Adipose tissue (tissue), 3 donors: ENCODE measurements at places on chromosomes 12 and 14. TPM values are rescaled to one million over a fixed set of nuclear protein-coding genes. Genes with fewer than 3 reads are reported as not detected.

Gene TAS2R19
- not detected for polyA plus RNA-seq

Gene FOXN4
- not detected for polyA plus RNA-seq

Gene PWP1
- polyA plus RNA-seq: 21.9 TPM

Gene PSMB11
- not detected for polyA plus RNA-seq

Gene HOXC5
- 0.14 TPM for polyA plus RNA-seq

Gene KRT83
- polyA plus RNA-seq: not detected

Gene C12orf50
- not detected for polyA plus RNA-seq

Gene ACSM4
- polyA plus RNA-seq: not detected

Gene GPRC5D
- 0.13 TPM for polyA plus RNA-seq

Gene ANO4
- 0.11 TPM for polyA plus RNA-seq

Gene TPH2
- not detected for polyA plus RNA-seq

Gene GRIN2B
- polyA plus RNA-seq: 0.01 TPM

Gene NGB
- not detected for polyA plus RNA-seq

Gene TEX52
- not detected for polyA plus RNA-seq

Gene PPM1H
- polyA plus RNA-seq: 1.5 TPM

Gene DENND5B
- 4.9 TPM for polyA plus RNA-seq

Gene TBC1D30
- polyA plus RNA-seq: 2.5 TPM
